RWPE2 (cell line): ENCODE measurements at places on chromosomes 5 and 9.

- DNase-seq: no peak
Measured at GRCh38 chr5:54458221-54458620, 2.7 kb downstream of the HSPB3 start.

DNA sequence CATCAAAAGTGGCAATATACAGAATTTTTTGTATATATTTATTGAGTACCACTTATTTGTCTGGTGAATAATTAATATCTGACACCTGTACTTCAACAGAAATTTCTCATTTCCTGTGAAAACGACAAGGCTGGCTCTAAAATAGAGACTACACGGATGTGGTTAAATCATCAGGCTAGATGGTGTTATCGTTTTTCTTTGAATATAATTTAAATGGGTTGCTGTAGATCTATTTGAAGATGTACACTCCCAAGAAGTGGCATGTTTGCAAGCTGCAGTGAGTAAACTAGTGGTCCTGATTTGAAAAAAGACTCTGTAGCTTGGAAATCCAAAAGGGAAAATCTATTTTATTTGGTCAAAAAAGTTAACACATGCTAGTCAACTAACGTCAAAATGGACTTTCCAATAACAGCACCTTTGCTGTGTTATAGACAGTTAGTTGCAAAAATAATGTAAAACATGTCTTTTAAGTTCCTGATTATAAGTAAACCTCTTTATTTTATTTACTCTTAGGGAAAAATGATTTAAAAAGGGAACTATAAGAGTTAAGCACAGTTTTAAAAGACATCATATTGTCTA lies 13.8 kb downstream of the ST8SIA4 start:
- DNase-seq: no peak

DNA sequence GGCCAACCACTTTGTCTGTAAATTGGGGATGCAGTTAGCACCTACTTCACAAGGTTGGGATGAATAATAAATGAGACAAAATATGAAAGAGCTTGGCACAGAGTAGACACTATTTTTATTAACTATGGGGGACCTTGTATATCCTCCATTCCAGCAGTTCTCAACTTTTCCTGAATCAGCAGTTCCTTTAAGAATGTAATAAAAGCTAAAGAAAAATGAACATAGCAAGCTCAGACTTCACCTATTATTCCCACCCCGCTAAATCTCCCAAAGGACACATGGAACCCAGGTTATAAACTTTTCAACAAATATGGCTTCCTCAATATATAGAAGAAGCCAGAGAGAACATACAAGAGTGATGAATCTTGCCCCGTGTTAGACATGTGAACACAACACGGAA lies 32.0 kb upstream of the TTC1 start:
- no peak for DNase-seq

DNA sequence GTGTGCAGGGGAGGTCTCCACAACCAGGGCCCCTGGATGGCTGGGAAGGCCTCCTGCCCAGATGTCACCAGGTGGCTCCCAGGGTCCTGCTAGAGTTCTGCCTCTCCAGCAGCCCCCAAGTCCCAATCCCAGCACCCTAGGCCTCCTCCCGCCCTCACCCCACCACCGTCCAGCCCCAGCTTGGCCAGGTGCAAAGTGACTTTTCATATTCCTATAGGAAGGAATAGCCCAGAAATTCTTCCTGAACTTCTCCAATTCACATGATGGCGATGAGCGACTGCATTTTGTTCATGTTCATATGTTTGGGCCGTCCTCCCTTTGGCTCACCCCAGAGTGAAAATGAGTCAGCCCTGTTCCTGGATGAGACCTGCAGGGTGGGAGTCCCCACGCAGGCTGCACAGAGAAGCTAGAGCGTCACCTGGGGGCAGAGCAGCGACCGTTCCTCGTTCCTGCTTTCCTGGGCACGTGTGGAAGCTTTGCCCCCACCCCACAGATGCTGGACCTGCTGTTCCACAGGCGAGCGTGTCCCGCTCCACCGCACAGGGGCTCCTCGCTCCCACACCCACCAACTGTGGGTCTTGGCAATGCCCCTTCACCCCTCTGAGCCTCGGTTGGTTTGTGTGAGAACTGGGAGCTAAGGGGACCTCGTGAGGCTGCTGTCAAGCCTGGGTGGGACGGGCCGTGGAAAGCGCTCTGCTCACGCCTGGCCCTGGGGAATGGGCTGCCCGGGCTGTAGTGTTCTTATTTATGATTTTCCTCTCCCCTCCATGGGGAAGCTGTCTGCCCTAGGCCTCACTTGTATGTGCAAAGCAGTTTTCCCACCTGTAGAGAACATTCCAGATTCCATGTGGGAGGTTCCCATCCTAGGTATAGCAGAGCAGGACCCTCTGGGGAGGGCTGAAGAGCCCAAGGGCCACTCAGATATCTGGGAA lies 6.9 kb downstream of the MRPS2 start:
- peak; percentile 34 for DNase-seq

DNA sequence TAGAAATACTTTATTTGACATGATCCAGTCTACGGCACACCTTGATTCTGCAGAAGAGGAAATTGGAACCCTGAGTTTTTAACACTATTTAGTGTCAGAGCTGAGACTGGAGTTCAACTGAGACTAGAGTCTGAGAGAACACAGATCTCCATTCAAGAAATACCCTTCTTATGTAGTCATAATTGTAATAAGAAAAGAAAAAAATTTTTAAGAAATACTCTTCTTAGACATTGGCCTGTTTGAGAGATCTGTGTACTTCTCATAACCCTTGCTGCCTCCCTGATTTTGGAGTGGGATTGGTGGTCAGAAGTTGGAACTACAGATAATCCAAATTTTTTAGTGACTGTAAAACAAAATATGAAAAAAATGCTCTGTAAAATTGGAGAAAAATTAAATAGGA lies 253.4 kb downstream of the ARRDC3 start:
- DNase-seq: no peak

GRCh38 chr9:131222460-131222859 lies 53.9 kb downstream of the FAM78A start:
- DNase-seq: no peak

- no peak for DNase-seq
Measured at GRCh38 chr5:14810282-14810681, 61.3 kb downstream of the ANKH start.

DNA sequence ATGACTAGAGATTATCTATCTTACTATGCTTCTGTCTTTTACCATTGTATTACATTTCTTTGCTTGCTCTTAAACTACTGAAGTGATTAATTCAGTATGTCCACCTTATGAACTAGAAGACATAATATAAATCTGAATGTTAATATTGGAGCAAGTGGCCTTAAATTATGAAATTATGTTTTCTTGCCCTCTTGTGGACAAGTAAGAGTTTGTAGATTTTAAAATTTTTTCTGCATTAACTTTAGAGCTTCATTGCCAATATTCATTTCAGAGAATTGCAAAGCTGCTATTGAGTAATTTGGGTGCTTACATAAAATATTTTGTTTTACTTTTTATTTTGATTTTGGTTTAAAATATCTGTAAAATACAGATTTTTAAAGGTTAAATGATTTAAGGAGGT lies 55.3 kb downstream of the RANBP17 start:
- DNase-seq: no peak

GRCh38 chr5:66134407-66134861 lies 9.7 kb upstream of the SREK1 start:
- no peak for DNase-seq

GRCh38 chr9:104604801-104605200 lies 626 bp downstream of the OR13C2 start:
- DNase-seq: no peak

DNA sequence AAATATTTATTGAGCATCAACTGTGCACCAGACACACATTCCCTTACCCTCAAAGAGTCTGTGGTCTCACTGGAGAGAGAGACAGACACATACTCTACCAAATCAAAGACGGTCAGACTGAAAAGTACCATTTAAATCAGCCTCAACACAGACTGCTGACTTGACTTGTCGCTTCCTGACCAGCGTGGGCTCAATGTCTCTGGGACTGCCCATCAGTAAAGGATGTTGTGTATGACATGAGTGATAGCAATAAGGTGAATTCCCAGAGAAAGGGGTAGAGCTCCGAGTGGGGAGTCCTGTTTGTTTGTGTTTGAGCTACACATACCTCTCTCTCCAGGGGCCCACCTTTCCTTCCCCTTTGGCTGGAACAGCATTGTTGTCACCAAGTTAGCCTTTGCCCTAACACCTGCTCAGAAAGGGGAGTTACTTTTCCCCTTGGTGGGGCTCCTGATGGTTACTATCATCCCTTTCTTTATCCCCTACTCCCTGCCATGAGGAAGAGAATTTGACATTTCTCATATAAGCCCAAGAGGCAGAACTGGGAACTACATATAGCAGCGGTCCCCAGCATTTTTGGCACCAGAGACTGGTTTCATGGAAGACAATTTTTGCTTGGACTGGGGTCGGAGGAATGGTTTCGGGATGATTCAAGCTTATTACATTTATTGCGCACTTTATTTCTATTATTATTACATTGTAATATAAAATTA lies 33.9 kb downstream of the NR4A3 start:
- no peak for DNase-seq

DNA sequence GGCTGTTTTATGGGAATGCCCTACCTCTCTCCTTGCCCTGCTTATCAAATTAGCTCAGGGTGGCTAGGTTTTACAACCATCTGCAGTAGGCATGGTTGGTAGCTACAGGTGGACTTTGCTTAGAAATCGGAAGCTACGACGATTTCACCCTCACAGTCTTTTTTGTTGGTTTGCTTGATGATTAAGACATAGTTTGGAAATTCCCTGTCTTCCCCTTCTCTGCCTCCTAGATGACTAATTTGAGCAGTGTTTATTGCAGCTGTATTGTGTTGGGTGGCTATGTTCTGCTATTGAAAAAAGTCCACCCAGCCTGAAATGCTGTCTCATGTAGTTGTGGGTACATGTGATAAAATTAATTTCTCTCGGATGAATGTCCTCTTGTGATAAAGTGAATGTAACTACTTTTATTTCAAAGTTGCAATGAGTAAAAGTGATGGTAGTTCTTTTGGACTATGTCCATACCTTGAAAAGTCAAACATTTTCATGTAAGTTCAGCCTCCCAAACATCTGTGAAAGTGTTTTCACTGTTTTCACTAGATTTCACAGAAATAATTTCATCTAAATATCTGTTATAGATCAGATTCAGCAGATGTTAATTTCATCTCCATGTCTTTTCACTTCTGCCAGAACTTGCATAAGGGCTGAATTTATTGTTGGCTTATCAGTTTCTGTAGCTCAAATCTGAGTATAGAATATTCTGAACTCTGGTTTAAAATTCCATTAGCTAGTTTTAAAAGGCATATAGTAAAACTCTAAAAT lies 37.3 kb upstream of the FYB1 start:
- no peak for DNase-seq

GRCh38 chr5:10604975-10605374 lies 41.1 kb downstream of the ANKRD33B start:
- no peak for DNase-seq

- DNase-seq: peak; percentile 66
Measured at GRCh38 chr9:93122721-93123221, 11.3 kb downstream of the NINJ1 start.

- no peak for DNase-seq
Measured at GRCh38 chr5:132100672-132101261, 27.2 kb downstream of the CSF2 start.

GRCh38 chr5:39543335-39543734 lies 118.6 kb upstream of the DAB2 start:
- DNase-seq: no peak

- no peak for DNase-seq
Measured at GRCh38 chr5:27511061-27511460, 472.7 kb upstream of the CDH9 start.

- no peak for DNase-seq
Measured at GRCh38 chr9:134408939-134409737, 82.9 kb downstream of the RXRA start.

GRCh38 chr5:94693043-94693822 lies 74.8 kb downstream of the SLF1 start:
- no peak for DNase-seq

- DNase-seq: no peak
Measured at GRCh38 chr9:23153058-23153457, 673.0 kb downstream of the ELAVL2 start.

GRCh38 chr5:154801083-154801482 lies 45.9 kb downstream of the LARP1 start:
- no peak for DNase-seq

DNA sequence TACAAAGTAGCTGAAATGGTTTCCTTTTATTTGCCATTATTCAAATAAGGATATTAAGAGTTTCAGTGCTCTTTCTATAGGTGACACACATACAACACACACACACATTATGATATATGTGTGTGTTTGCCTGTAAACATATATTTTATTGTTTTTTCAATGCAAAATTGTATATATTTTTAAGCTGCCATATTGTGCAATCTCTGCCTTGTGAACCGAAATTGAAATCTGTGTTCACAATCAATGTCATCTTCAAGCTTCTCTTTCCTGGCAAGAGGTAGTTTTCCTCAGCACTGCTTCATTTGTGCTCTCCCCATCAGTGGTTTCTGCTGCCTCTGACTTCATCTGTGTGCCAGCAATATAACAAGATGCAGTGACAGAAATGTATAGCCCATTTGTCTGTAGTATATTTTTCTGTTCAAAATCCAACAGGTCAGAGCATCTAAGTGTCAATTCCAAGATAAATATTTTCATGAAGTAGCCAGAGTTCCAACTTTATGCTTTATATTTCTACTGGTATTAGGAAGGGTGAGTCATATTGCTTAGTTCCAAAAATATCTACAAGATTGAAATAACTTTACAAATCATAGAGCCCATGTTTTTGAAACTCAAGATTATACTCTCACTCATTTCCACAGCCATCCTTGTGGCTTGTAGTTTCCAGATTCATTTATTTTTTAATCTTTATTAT lies 1704.8 kb upstream of the CDH9 start:
- no peak for DNase-seq

- DNase-seq: no peak
Measured at GRCh38 chr5:56052735-56053134, 58.0 kb upstream of the IL6ST start.

DNA sequence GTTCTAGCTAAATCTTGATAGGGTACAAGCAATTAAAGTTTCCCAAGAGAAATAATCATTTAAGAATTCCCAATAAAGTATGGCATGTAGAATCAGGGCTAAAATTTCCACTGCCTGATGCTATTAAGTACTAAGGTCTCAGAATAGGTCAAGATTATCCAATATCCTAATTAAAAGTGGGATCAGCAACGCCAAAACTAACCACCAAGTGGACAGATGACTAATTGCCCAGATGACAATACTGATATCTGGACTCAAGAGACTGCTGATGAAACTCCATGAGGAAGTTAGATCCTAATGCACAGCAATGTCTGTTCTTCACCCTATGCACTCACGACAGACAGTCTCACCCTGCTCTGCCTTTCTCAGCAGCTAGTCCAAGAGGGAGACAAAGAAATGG lies 14.3 kb downstream of the DEPDC1B start:
- no peak for DNase-seq

- no peak for DNase-seq
Measured at GRCh38 chr9:87034841-87035240, 87.5 kb upstream of the GAS1 start.

- no peak for DNase-seq
Measured at GRCh38 chr9:73805111-73805510, 653.4 kb downstream of the ANXA1 start.

- DNase-seq: no peak
Measured at GRCh38 chr5:173623296-173623771, 6.9 kb upstream of the BOD1 start.
